AML-193 (cell line): ENCODE measurements at places on chromosomes 3 and 15.

- DNase-seq = no peak
These were observed 20.0 kb upstream of the TRIM71 start for GRCh38 chr3:32797776-32798175.

DNA sequence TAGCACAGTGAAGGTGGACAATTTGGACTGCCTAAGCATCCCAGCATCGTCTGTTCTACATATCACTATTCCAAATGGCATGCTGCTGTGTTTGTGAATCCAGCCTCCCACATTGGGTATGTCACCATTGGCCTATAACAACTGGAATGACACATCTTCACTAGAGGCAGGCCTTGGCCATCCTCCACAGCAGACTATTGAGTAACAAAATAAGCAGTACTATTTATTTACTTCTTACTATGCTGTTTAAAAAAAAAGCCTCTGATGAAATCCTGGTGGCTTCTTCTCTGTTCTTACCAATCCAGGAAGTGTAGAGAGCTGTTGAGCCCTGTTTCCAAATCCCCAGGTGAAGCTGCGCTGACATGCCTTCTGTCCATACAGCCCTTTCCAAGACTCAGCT lies 30.6 kb upstream of the CERS3 start:
- DNase-seq = peak; percentile 79

DNA sequence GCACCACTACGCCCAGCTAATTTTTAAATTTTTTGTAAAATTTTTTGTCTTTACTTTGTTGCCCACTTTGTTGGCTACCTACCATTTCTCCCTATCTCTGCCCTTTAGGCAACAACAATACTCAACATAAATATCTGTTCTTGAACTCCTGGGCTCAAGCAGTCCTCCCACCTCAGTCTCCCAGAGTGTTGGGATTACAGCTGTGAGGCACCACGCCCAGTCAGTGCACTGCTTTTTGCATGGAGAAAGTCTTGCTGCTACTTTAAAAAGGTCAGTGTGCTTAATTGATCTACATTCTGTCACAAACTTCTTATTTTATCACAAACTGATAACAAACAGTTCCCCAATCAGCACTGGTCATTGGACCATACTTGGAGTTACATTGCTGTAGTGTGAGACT lies 8.0 kb downstream of the USP8 start:
- DNase-seq = no peak

DNA sequence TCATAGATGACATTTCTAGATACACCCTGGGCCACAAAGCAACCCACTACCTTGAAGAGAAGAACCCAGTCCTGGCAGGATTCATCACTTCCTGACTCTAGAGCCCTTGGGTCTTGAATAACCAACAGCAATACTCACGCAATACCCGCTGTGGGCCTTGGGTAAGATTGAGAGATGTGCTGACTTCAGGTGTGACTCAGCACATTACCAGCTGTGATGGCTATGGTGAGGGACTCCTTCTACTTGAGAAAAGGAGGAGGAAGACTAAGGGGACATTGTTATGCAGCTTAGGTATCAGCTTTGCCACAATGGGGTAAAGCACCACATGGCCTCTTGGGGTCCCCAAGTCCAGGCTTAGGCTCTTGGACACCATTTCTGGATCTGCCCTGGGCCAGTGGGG lies 14.9 kb downstream of the C3orf33 start:
- peak; percentile 65 for DNase-seq

- no peak for DNase-seq
These were observed 8.6 kb downstream of the ISLR start for GRCh38 chr15:74182131-74182530.

DNA sequence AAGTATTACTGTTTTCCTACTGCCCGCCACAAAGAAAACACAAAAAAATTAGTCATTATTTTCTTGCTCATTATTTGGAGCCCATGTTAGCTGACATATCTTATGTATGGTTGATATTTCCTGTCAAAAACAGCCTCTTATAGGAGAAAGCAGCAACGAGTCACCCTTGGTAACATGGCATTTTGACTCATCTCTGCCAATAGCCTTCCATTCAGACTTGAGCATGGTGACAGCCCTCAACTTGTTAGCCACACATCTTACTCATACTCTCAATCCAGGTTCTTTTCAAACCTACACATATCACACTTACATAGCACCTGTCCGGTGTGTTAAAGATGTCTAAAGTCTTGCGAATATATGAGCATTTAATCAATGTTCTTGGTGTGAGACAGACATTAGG lies 109.4 kb upstream of the SAMMSON start:
- no peak for DNase-seq

GRCh38 chr3:183148056-183148455 lies 14.5 kb downstream of the LAMP3 start:
- no peak for DNase-seq

GRCh38 chr3:156764751-156765150 lies 61.4 kb upstream of the LEKR1 start:
- no peak for DNase-seq

DNA sequence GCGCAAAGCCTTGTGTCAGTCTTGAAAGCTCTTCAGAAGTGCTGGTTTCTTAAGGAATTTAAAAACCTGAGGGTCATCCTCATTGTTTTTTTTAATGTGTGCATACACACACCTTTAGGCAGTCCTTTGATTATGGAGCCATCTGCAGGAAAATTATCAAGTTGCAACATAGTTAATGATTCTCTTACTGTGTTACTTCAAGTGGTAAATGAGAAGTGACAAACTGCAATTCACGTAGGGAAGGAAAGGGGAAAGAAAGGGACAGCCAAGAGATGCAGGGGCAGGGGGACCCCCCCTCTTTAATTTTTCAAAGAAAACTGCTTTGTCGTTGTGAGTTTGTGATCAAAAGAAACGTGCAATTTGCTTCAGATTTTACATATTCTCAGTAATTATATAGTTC lies 162.4 kb upstream of the CGNL1 start:
- DNase-seq = peak; percentile 55

DNA sequence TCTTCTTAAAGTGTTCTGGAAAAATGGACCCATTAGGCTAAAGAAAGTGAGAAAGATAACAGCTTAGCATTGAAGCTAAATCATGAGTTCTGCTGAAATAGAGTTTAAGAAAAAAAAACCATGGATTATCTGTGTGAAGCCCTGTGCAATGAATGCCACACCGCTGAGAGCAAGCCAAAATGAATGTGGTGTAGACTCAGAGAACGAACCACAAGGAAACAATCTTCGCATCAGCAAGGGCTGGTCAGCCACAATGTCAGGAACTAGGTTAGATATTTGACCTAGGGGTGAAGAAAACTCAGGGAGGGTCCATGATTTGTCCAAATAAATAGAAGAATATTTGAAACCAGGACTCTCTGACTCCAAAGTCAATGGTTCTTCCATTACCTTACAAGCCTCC lies 91.4 kb upstream of the MEX3B start:
- DNase-seq = no peak

DNA sequence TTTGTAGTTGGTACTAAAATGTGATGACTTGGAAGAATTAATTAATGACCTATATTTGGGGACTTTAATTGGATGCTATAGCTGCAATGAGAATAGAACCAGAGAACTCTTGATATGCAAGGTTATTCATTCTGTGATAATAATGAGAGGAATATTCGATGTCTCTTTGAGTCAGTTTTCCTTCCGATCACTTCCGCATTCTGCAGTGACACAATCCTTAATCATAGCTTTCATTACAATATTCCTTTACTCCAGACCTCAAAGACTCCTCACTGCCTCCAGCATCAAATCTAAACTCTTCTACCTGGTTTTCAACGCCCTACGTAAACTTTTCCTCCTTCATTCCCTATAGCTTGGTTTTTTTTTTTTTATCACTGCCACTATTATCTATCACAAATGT lies 21.6 kb downstream of the B3GNT5 start:
- no peak for DNase-seq

DNA sequence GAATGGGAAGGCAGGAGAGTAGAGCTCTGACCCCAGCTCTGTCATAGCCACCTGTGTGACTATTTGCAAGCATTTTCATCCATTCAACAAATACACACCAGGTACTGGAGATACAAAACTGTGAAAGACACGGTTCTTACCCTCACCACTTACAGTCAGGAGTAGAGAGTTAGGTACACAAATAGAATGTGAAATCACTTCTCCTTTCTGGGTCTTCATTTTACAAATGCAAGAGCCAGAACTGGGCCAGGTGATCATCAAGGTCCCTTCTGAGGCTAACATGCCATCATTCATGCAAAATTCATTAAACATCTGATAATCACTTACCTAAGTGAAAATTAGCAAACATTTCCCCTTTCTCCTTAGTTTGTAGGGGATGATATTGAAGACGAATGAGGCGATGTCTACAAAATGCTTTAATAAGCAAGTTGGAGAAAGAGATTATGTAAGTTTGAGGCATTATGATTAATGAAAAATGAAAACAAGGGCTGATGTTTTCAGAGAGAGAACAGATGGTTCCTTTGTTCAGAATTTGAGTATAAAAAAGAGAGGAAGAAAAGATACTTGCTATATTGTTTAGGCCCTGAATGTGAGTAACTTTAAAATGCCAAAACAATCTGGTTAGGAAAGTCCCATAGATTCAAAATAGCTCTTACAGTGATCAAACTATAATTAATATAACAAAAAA lies 88.6 kb downstream of the LPP start:
- no peak for DNase-seq

GRCh38 chr3:24120434-24120833 lies 175.3 kb downstream of the NR1D2 start:
- no peak for DNase-seq

DNA sequence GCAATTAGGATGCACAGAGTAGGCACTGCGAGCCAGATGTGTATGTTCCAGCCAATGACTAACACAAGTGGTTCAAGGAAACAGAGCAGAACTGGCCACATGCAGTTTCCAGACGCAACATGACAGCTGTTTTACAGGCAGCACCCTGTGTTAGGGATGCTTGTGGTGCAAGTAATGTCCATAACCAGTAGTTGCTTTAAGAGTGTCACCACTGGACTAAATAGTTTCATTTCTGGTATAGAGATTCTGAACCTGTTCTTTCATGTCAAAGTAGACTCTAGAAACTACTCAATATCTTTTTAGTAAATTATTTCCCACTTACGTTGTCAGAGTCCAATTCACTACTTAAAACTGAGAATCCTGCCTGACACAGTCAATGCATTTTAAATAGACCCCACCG lies 14.5 kb upstream of the LPP start:
- DNase-seq = no peak

DNA sequence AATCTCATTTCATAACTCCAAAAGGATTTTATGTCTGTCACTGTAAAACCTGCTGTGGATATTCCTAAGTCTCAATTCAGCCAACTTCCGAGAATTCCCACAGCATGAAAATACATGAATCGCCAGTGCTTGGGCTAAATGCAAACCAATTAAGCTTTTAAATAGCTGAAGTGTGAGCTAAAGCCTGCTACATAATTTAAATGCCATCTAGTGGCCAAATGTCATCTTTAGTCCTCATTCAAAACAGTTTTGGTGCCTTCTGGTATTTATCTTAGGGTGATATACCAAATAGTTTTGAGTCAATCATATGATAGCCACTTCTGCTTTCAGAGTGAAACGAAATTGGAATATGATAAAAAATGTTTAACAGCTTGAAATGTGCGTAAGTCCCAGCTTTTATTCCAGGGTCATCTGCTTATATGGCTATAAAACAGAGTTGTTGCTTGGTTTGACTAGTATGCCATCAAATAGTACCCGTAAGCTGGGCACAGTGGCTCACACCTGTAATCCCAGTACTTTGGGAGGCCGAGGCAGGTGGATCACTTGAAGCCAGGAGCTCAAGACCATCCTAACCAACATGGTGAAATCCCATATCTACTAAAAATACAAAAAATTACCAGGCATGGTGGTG lies 41.8 kb upstream of the CCNL1 start:
- DNase-seq = peak; percentile 82

- no peak for DNase-seq
These were observed 142.2 kb upstream of the MRPS22 start for GRCh38 chr3:139201446-139202225.

GRCh38 chr3:124256156-124256555 lies 264.2 kb upstream of the ROPN1 start:
- no peak for DNase-seq

GRCh38 chr3:53457068-53457467 lies 37.3 kb upstream of the CACNA1D start:
- DNase-seq = no peak

DNA sequence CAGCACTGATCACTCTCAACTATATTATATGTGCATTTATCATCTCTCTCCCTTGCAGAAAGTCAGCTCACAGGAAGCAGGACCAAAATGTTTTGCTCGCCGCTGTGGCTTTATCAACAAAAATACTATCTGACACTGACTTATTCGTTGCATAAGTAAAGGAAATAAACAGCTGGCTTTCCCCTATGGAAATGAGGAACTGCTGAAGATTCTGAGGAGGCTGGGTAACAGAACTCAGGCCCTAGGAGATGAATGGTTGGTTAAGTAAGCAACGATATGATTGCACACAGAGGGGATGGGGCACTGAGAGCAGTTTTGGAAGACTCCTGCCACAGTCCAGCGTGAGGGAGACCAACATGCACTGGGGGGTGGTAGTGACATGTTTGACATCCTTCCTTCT lies 181.1 kb downstream of the STT3B start:
- DNase-seq = no peak

- no peak for DNase-seq
These were observed 44.9 kb upstream of the MANF start for GRCh38 chr3:51340013-51340829.

DNA sequence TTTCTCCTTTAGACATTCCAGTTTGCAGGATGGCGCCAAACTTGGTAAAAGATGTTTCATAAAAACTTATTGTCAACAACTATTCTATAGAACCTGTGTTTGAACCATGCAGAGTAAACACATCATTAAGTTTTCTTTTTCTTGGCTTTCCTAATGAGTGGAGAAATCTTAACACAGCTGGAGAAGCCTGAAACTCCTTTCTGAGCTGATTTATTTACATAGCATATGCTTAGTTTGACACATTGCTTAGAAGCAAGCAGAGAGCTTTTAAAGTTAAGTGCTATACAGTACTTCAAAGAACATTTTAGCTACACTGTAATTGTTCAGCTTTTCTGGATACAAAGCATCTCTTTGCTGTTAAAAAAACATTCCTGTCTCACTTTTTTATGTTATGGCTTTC lies 61.0 kb upstream of the PAQR5 start:
- DNase-seq = no peak

GRCh38 chr3:148992027-148992634 lies 791 bp downstream of the GYG1 start:
- DNase-seq = peak; percentile 24

DNA sequence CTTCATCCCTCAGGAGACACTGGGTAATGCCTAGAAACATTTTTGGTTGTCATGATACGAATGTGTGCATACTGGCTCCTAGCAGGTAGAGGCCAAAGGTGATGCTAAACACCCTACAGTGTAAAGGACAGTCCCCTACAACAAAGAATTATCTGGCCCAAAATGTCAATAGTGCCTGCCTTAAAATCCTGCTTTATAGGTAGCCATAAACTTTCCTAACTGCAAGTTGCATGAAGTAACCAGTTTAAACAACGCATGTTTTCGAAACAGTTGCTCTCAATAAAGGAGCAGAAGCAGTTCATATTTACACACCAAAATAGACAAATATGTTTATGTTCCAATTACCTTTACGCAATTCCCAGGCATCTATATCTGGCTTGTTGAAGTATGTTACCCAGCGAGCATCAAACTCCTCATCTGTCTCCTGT lies 9.1 kb downstream of the COX5A start:
- no peak for DNase-seq
